ENCODE measurements at places on chromosomes 16 and 17.

- no peak for DNase-seq
Measured at GRCh38 chr16:10136916-10137315, 45.3 kb downstream of the GRIN2A start.

DNA sequence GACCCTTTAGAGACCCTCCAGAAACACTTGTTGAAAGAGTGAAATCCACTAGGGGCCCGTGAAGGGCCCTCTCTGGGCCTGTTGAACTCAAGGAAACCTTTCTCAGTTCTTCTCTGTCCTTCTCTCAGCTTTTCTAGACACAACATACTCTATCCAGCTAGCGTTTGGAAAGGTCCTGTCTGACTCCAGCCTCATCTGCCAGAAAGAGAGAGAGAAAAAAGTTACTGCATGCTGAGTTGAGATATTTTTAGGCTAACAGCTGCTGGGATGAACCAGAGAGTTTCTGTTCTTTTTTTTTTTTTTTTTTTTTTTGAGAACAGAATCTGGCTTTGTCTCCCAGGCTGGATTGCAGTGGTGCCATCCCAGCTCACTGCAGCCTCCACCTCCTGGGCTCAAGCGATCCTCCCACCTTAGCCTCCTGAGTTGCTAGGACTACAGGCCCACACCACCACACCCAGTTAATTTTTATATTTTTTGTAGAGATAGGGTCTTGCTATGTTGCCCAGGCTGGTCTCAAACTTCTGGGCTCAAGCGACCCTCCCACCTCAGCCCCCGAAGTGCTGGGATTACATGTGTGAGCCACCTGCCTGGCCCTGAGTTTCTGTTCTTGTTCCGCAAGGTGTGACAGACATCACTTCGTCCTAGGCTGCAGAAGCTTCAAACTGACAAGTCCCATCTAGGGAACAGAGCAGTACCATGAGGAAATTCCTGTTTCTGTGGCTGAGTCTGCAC is 14.9 kb upstream of the TEX2 start:
- peak; percentile 75 for DNase-seq

- DNase-seq = no peak
Measured at GRCh38 chr16:3468501-3468900, 25.0 kb downstream of the NAA60 start.

DNA sequence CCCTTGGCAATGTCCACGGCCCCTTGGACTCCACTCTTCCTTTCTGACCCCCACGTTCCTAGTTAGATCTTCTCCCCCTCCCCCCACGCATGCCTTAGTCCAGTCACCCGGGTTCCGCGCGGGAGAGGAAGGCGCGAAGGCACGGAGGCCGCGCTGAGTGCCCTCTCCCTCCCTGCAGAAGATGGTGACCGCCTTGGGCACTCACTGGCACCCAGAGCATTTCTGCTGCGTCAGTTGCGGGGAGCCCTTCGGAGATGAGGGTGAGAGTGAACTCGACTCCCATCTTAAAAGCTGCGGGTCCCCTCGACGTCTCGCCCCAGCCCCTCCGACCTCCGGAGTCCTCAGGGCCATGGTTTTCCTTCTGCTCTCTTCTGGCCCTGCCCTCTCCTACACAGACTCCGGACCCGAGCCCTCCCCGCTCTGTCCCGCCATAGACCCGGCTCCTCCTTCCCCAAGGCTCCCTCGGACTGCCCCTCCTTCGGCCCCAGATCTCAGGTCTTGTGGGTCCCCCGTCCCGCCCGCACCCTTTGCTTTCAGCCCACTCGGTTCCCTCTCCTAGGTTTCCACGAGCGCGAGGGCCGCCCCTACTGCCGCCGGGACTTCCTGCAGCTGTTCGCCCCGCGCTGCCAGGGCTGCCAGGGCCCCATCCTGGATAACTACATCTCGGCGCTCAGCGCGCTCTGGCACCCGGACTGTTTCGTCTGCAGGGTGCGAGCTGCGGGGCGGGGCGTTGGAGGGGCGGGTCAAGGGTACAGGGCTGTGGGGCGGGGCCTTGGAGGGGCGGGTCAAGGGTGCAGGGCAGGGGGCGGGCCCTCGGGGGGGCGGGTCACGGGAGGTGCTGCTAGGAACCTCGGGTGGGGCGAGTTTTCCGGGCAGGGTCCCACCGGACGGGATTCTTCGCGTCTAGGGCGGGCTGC is 4.6 kb downstream of the TGFB1I1 start:
- DNase-seq = no peak

GRCh38 chr17:75625813-75626486 is 7.3 kb upstream of the SMIM5 start:
- no peak for DNase-seq

DNA sequence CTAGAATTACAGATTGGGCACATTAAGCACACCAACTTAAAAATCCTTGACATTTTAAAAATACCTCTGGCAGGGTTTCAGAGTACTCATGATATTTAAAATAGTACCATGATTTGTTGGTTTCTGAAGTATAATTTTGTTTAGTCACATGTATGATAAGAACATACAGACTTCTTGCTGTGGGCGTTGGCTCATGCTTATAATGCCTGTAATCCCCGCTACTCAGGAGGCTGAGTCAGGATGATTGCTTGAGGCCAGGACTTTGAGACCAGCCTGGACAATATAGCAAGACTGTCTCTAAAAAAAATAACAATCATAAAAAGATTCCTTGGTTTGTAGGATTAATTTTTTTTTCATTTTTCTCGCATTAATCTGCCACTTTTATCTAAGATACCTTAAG is 78.5 kb downstream of the NOS2 start:
- no peak for DNase-seq

GRCh38 chr17:18319604-18320256 is 4.6 kb downstream of the SMCR8 start:
- no peak for DNase-seq

DNA sequence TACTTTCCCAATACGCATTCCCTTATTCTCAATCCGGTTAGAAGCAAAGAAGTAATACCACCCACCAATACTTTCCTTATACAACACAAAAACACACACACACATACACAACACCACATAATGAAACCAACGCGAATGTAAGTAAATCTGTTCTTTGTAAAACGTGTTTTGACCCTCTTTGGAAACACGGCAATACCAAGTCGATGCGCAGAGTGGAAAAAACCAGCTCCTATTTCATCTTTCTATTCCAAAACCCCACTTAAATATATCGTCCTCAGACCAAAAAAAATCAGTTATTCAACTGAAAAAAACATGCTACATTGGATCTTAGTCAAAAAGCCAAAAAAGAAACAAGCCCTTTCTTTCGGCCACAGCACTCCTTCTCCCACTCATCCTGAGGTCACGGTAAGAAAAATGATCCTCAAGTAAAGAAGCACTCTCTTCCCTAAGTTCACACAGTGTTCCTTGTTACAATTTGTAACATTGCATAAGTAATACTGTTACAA is 31.0 kb upstream of the ARL4D start:
- peak; percentile 96 for DNase-seq

DNA sequence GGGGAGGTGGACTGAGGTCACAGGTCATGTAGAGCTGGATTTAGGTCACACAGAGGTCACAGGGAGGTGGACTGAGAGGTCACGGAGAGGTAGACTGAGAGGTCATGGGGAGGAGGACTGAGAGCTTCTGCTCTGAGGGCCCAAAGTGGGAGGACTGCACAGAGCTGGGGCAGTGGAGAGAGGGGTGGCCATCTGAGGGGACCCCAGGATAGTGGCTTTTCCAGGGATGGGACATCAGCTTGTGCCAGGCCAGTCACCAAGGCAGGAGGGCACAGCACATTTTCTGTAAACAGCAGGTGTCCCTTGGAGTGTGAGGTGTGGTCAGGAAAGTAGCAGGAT is 26.1 kb upstream of the JPT2 start:
- no peak for DNase-seq

DNA sequence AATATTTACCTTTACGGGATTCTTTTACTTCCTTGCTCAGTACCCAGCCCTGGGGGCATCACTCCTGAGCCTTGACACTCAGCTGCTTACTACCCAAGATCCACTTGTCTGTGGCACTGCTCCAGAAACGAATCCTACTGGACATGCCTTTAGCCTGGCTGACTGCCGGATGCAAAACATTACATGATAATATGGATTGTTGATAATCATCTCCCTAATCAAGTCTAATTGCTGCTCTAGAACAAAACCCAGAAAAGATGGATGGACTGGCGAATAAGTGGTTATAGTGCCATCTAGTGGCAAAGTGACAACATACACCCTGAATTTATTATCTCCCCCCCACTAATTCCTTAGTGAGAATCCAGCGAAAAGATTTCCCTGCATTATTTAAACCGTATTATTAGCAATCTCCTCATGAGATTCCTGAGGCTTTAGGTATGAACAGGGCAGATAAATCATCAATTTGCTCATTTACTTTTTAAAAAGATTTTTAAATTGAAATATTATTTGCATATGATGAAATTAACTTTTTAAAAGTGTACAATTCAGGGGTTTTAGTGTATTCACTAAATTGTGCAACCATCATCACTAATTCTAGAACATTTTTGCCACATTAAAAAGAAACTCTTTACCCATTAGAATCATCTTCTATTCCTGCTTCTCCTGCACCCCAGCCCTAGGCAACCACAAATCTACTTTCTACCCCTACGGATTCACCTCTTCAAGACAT is 61.6 kb downstream of the RGS9 start:
- peak; percentile 50 for DNase-seq

- no peak for DNase-seq
Measured at GRCh38 chr17:44830359-44831288, 537 bp upstream of the GJC1 start.

DNA sequence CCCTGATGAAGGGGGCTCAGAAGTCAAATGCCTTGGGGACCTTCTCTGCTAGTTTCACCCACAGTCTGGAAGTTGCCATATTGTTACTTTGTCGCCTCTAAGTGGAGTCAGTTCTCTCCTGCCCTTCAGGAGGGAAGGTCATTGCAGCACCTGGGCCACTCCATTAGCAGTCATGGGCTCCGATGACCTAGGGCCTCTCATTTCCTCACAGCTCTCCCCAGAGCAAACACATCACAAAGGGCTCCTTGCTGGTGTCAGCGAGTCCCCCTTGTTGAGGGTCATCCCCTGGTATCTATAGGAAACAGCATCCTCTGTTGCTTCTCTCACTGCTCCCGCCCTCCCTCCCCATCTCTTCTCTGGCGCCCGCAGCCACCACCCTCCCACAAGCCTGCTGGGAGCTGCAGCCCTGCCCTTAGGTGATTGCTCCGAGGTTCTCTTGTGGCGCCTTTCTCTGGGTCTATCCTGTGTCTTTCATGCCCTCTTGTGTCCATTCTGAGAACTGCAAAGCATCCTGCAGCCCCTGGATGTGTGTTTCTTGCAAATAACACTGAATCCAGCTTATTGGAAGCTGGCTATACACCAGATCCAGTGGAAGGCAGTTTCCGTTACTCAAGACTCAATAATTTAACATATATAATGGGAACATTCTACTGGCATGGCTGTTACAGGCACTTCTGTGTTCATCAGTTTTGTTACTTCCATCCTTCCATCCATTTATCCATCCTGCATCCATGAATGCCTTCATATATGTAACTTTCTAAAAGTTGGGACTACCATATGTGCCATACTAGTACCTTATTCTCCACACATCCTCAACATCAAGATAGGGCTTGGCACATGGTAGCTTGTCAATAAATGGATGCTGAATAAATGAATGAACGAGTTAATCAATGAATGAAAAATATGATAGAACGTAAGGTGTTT is 21.2 kb downstream of the PDILT start:
- DNase-seq = no peak

- DNase-seq = no peak
Measured at GRCh38 chr16:4517812-4518680, 20.5 kb downstream of the CDIP1 start.

- no peak for DNase-seq
Measured at GRCh38 chr17:1179818-1180742, at the start of gene ABR. TSS of gene ABR (minus strand) at chr17:1179981. CDS start at chr17:1179727, 254 bp downstream.

DNA sequence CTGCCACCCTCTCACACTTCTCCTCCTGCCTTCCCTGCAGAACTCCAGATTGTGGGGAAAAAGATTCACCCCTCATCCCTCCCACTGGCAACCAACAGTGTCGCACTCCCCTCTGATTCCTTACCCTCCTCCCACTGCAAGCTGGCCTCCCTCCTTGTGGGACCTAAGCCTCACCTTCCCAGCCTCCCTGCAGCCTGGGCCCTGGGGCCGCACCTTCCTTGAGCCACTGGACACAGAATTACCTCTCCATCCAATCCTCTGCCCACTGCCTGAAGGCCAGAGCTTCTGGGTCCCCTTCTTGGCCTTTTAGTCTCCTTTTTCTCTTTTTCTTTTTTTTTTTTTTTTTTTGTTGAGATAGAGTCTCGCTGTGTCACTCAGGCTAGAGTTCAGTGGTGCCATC is 33.9 kb downstream of the NGFR start:
- DNase-seq = no peak

GRCh38 chr17:60089096-60089806 is 10.5 kb upstream of the HEATR6 start:
- no peak for DNase-seq

DNA sequence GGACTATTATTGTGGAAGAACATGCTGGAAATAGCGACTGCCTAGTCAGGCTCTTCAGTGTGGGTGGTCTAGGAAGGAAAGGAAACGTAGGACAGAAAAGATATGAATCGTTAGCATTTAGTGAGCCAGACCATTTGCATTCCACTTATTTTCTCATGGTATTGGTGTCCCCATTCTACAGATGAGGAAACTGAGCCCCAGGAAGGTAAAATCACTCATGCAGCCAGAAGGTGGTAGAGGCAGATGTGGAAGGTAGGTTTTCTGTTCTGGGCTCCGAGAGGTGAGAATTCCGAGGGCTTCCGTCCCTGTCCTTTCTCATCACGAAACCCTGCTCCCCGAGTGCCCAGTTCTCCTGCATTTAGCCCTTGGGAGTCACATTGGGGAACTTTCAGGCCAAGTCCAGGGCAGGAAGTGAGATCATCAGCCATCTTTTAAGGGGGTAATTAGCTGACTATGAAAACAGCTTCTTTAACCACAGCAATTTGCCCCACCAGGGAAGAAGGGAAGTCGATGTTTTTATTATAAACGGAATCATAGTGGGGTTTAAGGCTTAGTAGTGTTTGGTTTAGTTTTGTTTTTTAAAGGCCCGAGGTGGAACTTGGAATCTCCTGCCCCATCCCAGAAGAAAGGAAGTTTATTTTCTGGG is 110.7 kb upstream of the IRX3 start:
- no peak for DNase-seq

DNA sequence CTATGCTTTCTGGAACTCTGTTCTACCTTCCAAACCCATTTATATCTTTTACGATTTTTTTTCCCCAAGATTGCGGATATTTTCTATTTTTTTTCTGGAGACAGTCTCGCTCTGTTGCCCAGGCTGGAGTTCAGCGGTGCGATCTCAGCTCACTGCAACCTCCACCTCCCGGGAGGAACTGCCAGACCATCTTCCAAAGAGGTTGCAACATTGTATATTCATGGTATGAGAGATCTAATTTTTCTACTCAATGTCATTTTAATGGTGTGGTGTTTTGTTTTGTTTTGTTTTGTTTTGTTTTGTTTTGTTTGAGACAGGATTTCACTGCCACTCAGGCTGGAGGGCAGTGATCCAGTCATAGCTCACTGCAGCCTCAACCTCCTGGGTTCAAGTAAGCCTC is 8.5 kb upstream of the BMERB1 start:
- no peak for DNase-seq

- no peak for DNase-seq
Measured at GRCh38 chr16:85995541-85996423, 96.8 kb downstream of the IRF8 start.

Data from skin of body (tissue), 3 donors.